Activated CD4-positive, alpha-beta T cell treated with anti-CD3 and anti-CD28 coated beads, Interleukin-2, amount 50 U/mL, for 24 hours (primary cell): ENCODE measurements at places on chromosomes 4 and X.

DNA sequence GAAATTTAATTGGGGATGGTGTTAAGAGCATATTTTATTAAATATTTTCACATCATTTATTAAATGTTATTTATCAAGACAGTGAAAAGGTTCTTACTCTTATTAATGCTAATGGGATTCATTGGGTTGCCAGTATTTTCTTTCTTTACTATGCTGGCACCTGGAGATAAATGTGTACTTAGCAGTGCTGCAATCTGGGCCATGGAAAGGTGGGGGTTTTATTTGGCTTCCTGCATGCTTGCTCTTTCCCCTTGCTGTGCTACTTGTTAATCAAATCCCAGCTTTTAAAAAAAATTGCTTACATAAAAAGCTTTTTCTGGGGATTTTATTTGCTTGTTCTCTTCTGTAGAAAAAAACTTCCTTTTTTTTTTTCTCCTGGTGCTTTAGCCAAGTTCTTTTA lies 48.3 kb downstream of the ZAR1 start:
- DNase-seq: no peak

GRCh38 chr4:152572417-152573086 lies 36.7 kb upstream of the FBXW7 start:
- DNase-seq: no peak

DNA sequence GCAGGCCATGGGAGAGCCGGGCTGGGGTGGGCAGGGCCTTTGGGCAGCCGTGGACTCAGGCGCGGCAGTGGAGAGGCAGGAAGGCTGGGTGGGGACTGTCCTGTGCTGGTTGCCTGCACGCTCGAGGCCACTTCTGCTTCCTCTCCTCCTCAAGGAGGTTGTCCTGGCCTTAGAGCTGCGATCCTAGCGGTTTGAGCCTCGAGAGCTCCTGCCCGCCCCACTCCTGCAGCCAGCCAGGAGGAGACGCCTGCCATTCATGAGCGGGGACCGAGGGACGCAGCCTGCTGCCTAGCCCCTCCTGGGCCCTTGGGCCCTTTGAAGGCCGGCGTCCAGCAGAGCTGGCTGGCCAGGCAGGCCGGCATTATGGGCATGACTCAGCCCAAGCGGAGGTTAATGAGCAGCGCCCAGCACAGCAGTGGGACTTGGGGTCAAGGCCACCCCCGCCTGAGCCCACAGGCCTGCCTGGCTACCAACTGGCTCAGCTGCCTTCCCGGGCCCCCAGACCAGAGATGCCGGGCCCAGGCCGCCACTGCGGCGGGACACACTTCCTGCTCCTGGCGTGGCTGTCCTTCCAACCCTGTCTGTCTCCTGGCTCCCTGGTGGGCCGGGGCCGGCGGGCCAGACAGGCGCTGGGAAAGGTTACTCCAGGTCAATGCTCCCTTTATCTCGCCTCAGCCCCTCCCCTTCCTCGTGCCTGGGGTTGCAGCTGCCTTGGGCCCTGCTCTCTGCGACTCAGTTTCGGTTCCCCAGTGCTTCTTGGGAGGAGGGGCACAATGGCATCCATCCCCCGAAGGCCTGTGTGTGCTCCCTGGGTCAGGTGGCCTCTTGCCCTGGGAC lies 1.8 kb downstream of the ABCD1 start:
- no peak for DNase-seq

- DNase-seq: no peak
Measured at GRCh38 chrX:13755254-13755653, 20.7 kb downstream of the OFD1 start.

GRCh38 chr4:19657856-19658255 lies 593.8 kb upstream of the SLIT2 start:
- DNase-seq: no peak
